Natural killer cell (primary cell): ENCODE measurements at places on chromosomes 1 and 21. TPM values are rescaled to one million over a fixed set of nuclear protein-coding genes. Genes with fewer than 3 reads are reported as not detected.

- no peak for DNase-seq
Observed at GRCh38 chr1:150138044-150138443, 11.7 kb upstream of the PLEKHO1 start.

DNA sequence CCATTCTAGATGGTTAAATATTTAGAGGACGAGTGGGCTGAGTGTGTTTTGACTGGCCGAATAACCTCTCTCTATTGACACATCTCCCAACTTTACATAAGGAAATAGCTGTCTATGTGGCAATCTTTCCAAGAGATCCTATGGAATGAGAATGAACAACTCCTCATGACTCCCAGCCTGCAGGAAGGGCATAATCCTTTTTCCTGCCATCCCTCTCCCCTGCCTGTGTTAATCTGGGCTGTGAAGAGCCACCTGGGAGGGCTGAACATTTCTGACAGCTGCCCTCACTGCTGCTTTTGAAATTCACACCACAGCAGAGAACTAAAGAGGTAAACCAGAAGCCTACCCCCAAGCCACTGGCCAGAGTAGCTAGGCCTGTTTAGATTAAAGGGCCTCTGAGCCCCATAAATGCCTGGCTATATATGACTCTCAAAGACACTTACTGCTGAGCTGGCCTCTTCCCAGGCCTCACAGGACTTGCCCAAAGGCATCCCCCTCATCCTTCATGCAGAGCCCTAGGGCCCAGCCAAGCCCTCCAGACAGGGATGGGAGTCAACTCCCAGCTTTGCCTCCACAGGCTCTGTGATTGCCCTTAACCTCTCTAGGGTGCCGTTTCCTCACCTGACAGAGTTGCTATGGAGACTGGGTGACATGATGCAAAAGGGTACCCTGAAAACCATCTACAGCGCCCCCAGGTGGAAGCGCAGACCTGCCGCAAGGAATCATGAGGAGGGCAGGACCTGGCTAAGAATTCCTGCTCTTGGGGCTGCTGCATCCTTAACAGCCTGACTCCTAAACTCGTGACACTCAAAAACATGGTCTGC is 42.0 kb upstream of the LDLRAP1 start:
- no peak for DNase-seq

- no peak for DNase-seq
Observed at GRCh38 chr21:45154511-45155508, 80.4 kb downstream of the ADARB1 start.

DNA sequence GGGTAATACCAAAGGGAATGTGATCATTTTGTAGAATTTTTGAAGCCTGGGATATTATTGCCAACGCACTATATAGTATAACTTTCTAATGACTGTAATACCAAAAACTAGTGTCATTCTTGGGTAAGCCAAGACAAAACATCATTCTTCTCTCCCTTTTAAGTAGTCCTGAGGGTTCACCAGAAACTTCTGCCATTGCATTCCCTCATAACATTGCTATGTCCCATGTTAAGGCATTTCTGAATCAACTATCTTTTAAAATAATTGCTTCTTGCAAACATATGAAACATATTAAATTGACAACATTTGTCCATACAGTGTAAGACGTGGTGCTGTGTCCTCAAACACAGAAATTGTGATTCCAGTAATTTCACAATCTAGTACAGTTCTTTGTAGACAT is 29.9 kb upstream of the C1orf21 start:
- no peak for DNase-seq

DNA sequence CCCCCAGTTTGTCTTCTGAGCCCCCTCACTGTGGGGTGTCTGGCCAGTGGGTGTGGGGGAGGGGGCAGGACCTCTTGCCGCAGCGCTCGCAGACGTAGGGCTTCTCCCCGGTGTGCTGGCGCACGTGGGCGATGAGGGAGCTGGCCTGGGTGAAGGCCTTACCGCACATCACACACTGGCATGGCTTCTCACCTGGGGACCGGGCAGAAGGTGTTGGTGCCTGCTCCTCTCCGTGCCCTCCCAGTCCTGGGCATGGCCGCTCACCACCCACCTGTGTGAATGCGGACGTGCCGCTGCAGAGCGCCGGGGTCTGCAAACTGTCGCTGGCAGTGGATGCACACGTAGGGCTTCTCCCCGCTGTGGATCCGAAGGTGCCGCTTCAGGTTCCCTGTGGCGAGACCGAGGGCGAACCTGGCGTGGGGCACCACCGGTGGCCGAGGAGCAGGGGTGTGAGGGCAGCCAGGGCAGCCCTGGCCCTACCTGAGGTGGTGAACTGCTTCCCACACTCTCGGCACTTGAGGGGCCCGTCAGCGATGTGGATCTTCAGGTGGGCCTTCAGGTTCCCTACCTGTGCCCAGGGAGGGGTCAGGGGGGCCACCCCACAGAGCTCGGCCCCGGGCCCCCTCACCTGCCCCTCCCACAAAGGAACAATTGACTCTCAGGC is 32.4 kb downstream of the ZBTB17 start:
- no peak for DNase-seq

DNA sequence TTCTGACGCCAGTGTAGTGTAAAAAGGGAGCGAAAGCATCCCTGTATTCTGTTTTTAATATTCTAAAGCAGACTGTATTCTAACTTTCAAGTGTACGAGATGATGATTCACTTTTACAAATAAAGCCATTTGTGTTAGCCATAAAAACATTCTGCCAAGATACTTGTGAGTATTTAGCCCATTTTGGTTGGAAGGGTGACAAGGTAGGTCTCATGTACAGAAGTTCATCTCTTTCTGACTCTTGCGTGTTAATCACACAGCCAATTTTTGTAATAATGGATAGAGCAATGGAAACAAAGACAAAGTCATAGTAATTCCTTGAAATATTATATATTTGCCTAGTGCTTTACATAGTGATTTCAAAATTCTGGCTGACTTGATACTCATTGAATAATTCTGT is 125.3 kb upstream of the GREM2 start:
- DNase-seq: no peak

DNA sequence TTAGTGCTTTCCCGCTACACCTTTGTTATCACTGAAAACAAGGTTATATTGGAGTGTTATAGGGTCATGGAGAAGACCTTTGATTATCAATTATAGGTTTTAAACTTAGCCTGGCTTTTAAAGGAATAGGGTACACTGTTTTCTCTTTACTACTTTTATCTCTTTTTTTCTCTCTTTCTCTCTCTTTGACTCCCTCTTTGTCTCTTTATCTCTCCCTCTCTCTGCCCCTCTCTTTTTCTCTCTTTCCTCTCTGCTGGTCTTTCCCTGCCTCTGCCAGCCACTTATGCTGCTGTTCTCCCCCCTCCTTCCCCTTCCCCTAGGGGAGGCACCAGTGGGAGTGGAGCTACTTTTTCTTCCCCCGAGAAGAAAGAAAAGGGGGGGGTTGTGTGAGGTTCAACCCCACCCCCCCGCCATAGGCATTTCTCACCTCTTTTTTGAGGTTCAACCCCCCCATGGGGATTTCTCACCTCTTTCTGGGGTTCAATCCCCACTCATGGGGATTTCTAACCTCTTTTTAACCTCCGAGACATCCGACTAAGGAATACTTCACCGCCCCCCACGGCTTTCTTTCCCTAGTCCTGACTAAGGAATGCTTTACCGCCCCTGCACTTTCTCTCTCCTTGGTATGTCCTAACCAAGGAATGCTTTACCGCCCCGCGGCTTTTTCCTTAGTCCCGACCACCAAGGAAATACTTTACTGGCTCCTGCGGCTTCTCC is 17.2 kb upstream of the ZBTB8B start:
- DNase-seq: no peak

DNA sequence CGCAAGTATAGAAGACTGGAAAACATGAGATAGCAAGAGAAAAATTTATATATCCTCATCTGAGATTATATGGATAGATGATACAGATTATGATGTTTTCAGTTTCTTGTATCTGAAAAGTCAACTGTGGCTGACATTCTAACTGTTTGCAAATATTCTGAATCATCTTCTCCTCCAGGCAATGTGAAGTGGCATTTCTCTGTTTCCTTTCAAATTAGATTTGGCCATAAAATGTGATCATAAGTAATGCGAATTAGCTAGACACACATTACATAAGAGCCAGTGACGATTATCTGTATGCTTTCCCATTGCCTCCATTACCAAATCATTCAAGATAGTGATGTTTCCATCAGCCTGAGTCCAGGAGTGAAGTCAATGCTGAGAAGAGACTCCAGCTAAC is 265.2 kb downstream of the BRINP3 start:
- no peak for DNase-seq

- DNase-seq: peak; percentile 50
Observed at GRCh38 chr1:12480748-12481362, 137.2 kb downstream of the DHRS3 start.

- peak; percentile 26 for DNase-seq
Observed at GRCh38 chr1:213008564-213008963, 7.1 kb downstream of the ANGEL2 start.

DNA sequence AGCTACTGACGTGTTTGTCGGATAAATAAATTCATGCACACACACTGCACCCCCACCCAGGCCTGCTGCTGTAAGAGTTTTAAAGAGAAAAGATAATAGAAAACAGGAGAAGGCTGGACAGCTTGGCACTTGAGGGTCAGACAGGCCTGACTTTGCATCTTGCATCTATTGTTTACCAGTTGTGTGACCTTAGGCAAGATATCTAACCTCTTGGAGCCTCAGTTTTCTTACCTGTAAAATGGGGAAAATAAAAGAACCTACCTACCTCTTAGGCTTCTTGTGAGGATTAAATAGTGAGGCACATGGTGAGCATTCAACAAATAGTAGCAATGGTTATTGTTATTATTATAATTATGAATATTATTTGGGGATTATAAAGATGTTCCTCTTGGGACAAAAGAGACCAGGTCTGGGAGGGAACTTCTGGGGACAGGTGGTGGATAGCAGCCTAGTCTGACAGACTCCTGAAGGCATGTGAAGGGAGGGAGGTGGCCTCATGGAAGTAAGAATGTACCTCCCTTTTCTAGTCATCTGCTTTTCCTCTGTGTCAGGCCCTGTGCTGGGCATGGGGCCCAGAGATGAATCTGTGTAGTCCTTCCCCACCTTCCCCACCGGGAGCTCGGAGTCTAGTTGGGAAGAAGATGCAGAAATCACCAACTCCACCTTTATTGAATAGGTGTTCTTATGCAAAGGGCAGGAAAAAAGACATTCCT is 18.3 kb upstream of the EPB41 start:
- no peak for DNase-seq

- no peak for DNase-seq
Observed at GRCh38 chr21:45911806-45912325, 69.7 kb upstream of the COL6A1 start.

- no peak for DNase-seq
Observed at GRCh38 chr1:111837393-111837792, 81.7 kb downstream of the DDX20 start.

GRCh38 chr21:41781050-41781410 is 14.2 kb upstream of the RIPK4 start:
- no peak for DNase-seq

GRCh38 chr1:234772345-234773147 is 162.6 kb upstream of the IRF2BP2 start:
- peak; percentile 94 for DNase-seq

- DNase-seq: no peak
Observed at GRCh38 chr1:117365350-117366176, 1.7 kb upstream of the MAN1A2 start.

DNA sequence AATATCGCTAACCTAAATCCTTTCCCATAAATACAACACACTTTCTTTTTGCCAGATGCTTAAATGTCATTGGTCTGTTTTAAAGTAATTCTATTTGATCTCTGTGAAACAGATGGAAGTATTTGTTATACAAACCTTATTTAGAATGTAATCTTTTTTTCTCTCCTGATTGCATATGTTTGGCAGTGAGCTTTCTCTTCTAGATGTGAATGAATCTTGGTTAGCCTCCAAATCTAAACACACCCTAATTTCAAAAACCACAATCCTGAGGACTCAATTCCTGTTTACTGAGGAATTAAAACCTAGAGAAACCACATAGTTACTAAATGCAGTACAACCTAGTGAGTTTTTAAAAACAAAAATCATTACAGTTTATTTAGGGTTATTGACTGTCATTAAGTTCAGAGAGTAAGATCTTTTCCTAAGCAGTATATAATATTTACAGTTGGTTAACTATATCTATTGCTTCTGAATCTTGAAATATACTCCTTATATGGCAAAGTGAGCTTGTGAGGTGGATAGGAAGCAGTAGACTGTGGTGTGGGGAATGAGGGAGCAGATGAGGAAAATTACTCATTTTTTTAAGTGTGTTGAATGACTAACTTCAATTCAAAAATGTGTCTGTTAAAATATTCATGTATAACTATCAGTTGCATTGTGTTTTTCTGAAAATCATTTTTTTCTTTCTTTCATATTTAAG is 218.7 kb downstream of the FMN2 start:
- no peak for DNase-seq

DNA sequence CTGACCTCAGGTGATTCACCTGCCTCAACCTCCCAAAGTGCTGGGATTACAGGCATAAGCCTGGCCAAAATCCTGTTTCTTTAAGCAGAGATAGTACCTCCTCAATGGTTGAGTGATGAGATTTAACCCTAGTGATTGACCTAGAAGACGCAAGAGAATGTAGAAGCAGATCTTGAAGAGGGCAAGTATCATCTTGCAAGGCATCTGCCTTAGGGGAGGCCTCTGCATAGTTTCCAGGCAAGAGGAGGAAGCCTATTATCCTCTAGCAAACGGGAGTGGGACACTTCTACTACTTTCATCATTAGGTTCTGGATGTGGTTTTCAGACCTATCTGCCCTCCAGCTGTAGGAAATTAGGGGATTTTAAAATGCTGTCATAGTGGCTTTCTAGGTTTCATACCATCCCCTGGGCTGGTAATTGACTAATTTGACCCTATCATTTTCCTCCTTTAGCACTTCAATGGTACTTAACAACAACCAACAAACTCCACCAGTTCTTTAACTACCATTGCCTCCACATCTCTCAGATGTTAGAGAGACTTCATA is 10.0 kb upstream of the TRIM62 start:
- DNase-seq: no peak

DNA sequence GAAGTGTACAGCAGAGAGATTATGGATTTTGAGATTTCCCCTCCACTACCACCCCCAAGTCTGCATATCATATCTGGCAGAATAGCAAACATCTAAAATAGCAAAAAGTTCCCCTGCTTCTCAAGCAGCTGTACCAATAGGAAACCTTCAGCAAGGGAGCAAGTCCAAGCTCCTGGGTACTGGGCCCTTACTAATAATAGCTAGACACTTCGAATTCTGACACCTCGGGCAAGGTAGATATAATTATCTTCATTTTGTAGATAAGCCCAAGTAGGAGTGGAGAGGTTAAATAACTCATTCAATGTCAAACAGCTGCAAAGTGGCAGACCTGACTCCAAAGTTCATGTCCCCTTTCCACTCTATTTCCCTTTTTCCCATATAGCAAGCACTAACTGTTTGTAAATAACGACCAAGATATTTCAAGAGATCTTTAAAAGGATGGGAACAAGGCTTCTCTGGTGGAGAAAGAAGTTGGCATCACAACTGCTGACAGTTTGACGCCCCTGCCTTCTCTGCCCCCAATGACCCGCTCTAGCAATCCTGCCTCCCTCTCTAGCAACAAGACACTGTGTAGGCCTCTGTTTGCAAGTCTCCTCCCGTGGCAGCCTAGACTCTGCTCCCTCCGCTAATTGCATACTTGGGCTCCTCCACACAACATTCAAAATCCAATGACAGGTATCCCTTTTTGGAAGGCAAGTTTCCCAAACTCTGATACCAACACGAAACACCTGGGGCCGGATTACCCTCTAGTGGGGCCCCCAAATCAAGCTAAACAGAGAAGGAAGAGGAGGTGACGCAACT is 18.7 kb upstream of the ADAR start:
- no peak for DNase-seq

- no peak for DNase-seq
Observed at GRCh38 chr21:39033878-39034589, 149.2 kb downstream of the PSMG1 start.

The CR1 gene
- 39.4 TPM for total RNA-seq

The ABCB10 gene
- 23.3 TPM for total RNA-seq

The MATN1 gene
- 1.7 TPM for total RNA-seq

The ZNF670 gene
- total RNA-seq: 0.45 TPM

The SPRR1B gene
- total RNA-seq: not detected

The DENND2C gene
- total RNA-seq: 1.6 TPM
